ENCODE measurements at places on chromosomes 1 and 21. TPM values are rescaled to one million over a fixed set of nuclear protein-coding genes. Genes with fewer than 3 reads are reported as not detected.

DNA sequence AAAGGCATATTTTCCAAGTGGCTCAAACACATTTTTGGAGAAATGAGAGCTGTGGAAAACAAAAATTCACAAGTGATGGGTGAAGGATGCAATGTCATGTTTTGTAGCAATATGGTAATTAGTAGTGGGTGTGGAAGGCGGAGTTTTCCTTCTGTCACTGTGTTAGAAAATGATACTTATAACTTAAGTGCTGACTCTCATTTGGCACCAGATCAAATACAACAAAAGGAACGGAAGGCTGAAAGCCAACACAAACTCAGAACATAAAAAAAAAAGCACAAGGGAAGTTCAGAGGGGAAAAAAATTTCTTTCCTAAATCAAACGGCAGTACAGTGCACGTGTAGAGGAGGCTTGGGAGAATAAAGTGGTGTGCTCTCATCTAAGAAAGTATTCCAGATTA is at the start of gene TNFSF18:
Gene TNFSF18 (minus strand): TSS at position 77 of the 400 bp plus-strand sequence. CDS start 45 bp downstream, at position 32.
- H3K36me3 ChIP-seq, result no peaks in the 10 kb centered on the region
- H3K4me3 ChIP-seq, result no peak within 1 kb of the TSS
- no peaks in the 10 kb centered on the region for H3K4me1 ChIP-seq
- no peak for DNase-seq
- H3K27ac ChIP-seq, result no peak within 1 kb of the TSS
- H3K27me3 ChIP-seq, result no peaks in the 10 kb centered on the region

GRCh38 chr1:221045842-221046831 is 166.9 kb downstream of the HLX start:
- peak overlapping the region; percentile 56 for H3K27ac ChIP-seq
- DNase-seq, result no peak
- peaks cover 10% of the 10 kb centered on the region for H3K4me1 ChIP-seq
- H3K4me3 ChIP-seq, result no peak overlapping the region
- H3K27me3 ChIP-seq, result no peaks in the 10 kb centered on the region

- DNase-seq, result no peak
- no peaks in the 10 kb centered on the region for H3K36me3 ChIP-seq
- no peaks in the 10 kb centered on the region for H3K27me3 ChIP-seq
- no peak overlapping the region for H3K4me3 ChIP-seq
- H3K27ac ChIP-seq, result no peak overlapping the region
- H3K4me1 ChIP-seq, result no peaks in the 10 kb centered on the region
Measured at GRCh38 chr1:68448365-68448764, 1.4 kb downstream of the RPE65 start.

DNA sequence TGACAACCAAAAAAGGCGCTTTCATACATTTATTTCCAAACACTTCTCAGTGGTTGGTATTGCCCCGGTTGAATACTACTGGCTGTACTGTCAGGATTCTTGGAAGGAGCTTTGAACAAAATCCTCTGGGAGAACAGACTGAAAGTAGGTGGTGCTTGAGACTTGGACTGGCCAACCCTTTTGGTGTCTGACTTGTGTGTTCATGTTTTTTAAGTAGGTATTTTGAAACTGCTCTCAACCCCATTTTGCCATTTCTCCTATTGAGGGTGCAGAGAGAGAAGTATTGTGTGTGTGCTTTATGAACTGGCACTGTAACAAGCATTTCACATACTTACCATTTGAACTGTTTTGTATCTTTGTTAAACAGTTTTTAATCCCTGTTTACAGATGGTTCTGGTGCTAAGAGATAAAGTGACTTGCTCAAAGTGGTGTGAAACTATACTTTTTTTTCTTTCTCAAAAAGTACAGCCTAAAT is 21.2 kb downstream of the ARID1A start:
- no peak for DNase-seq
- H3K4me3 ChIP-seq, result no peak overlapping the region
- peaks cover 52% of the 10 kb centered on the region for H3K4me1 ChIP-seq
- H3K27me3 ChIP-seq, result no peaks in the 10 kb centered on the region

- H3K27me3 ChIP-seq, result no peaks in the 10 kb centered on the region
- H3K27ac ChIP-seq, result no peak overlapping the region
- H3K36me3 ChIP-seq, result no peaks in the 10 kb centered on the region
- no peak overlapping the region for H3K4me3 ChIP-seq
Measured at GRCh38 chr1:58779801-58780382, 4.0 kb downstream of the JUN start.

- no peak within 1 kb of the TSS for H3K4me3 ChIP-seq
- no peaks in the 10 kb centered on the region for H3K36me3 ChIP-seq
- DNase-seq, result no peak
- H3K27ac ChIP-seq, result no peak within 1 kb of the TSS
Measured at GRCh38 chr1:158398818-158399514, at the start of gene OR10T2. OR10T2 (minus strand) TSS chr1:158399466; CDS start chr1:158399466, 0 bp downstream.

DNA sequence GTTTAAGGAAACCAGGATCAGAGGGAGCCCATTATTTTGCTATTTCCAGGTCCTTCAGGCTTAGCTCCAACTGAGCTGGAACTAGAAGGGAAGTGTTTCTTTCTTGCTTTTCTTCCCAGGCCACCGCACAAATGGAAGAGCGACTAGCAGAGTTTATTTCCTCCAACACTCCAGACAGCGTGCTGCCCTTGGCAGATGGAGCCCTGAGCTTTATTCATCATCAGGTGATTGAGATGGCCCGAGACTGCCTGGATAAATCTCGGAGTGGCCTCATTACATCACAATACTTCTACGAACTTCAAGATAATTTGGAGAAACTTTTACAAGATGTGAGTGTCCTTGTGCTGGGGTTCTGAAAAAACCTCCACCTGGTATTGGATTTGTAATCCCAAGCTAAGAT is 121.8 kb downstream of the PIK3R3 start:
- H3K27ac ChIP-seq, result no peak overlapping the region
- no peak overlapping the region for H3K4me3 ChIP-seq

DNA sequence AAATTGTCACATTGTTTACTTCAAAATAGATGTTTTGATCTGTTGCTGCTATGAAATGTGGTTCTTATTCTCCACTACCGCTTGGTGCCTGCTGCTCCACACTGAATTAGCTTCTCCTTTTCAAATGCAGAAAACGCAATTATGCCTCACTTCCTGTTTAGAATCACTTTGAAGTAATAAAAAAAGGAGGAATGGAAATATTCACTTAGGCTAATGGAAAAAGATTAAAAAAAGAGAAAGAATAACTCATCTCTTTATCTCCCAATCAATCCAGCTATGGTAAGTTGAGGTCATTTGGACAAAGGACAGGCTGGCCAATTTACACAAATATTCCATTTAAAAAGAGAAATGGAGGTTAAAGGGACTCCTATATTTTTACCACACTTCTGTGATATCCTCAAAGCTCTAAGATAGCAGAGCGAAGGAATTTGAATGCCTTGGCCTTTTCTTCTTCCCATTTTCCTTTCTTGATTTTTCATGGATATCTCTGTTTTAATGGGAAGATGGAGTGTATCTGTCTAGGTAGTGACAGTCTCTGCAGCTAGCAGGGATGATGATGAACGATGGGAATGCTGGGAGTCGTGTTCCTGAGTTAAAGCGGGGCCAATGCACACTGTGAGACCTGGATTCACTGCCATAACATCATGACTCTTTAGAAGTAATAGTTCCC is 35.7 kb downstream of the RGS5 start:
- H3K27me3 ChIP-seq, result no peaks in the 10 kb centered on the region
- no peaks in the 10 kb centered on the region for H3K4me1 ChIP-seq
- H3K27ac ChIP-seq, result no peak overlapping the region

DNA sequence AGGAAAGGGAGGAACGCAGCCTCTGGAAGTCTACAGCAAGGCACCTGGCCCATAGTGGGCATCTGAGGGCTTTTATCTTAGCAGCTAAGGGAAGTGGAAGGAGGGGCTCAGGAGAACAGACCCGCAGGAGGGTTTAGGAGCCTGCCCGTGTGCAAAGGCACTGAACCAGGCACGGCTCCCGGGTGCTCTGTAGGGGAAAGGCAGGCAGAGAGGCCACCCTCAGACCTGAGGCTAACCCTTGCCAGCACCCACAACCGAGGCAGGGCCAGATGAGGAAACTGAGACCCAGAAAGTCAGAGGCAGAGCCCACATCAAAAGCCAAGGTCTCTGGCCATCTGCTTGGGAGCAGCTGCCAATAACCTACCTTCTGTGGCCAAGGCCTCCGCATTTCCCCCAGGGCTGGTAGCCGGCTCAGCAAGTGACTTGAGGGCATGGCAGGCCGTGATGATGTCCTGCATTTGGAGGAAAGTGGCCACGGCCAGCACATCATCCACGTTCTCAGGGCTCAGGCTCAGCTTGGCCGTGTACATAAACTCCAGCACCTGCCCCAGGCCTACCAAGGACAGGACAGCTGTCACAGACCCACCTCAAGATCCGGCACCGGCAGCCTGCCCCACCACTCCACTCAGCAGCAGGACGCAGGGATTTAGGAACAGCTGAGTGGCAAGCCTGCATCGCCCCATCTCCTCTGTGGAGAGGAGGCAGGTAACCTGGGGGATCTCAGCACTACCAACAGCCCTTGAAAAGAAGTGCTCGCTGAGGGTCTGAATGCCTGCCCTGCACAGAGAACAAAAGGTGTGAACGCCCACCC is 29.1 kb downstream of the ZBTB17 start:
- H3K4me3 ChIP-seq, result no peak overlapping the region
- DNase-seq, result no peak
- H3K27ac ChIP-seq, result no peak overlapping the region
- H3K27me3 ChIP-seq, result no peaks in the 10 kb centered on the region

- no peak overlapping the region for H3K4me3 ChIP-seq
- DNase-seq, result no peak
- H3K4me1 ChIP-seq, result no peaks in the 10 kb centered on the region
- H3K36me3 ChIP-seq, result no peaks in the 10 kb centered on the region
- no peak overlapping the region for H3K27ac ChIP-seq
Measured at GRCh38 chr1:55239548-55239947, 24.4 kb upstream of the USP24 start.

- H3K27me3 ChIP-seq, result no peaks in the 10 kb centered on the region
- DNase-seq, result no peak
- H3K36me3 ChIP-seq, result no peaks in the 10 kb centered on the region
- H3K4me1 ChIP-seq, result no peaks in the 10 kb centered on the region
- H3K4me3 ChIP-seq, result no peak overlapping the region
Measured at GRCh38 chr1:6864166-6864565, 78.9 kb downstream of the CAMTA1 start.

DNA sequence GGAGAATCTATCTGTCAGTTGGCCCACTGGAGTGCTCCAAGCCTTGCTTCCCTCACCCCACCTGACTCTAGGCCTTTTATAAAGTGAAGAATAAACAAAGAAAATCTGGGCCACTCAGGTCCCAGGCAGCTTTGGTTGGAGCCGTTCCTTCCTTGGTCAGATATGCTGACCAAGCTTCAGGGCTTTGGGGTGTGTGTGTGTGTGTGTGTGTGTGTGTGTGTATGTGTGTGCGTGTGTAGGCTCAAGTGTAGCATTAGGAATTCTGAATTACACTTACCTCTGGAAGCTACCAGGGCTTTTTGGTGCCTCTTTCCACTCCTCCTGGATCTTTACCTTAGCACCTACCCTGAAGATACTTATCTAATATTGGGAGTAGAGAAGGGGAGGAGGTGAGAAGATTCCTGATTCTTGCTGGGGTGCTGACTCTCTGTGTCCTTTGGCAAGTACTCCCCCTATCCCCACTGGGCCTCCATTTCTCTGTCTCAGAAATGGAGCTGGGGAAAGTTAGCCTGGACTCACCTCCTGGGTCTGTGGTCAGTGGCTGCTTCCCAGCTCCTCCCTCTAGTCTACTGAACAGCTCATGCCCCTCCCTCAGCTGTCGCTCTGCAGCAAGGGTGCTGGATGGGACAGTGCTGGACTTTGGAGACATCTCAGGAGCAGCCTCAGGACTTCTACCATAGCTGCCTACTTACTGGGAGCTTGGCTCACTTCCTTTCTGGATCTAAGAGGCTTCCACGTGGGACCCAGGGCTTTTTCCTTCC is 10.8 kb downstream of the FOXD2 start:
- peaks cover 63% of the 10 kb centered on the region for H3K27me3 ChIP-seq
- no peak overlapping the region for H3K27ac ChIP-seq
- no peak overlapping the region for H3K4me3 ChIP-seq
- no peak for DNase-seq
- peaks cover 22% of the 10 kb centered on the region for H3K4me1 ChIP-seq

DNA sequence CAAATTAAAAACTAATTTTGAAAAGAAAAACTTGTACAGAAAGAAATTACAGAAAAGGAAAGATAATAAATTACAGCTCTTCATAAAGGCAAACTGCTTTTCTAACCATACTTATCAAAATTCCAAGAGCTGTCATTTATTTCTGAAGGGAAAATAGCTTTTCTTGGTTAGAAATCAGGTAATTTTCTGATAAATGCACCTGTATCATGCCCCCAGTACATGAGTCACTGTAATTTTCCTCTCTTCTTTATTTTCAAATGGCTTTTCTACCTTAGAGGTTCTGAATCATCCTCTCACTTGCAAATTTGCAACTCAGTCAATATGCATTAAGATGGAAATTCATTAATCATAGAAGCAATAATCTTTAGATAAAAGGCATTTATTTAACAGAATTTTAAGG is 100.1 kb downstream of the SLC35F3 start:
- no peak for DNase-seq
- no peak overlapping the region for H3K27ac ChIP-seq
- no peak overlapping the region for H3K4me3 ChIP-seq
- no peaks in the 10 kb centered on the region for H3K27me3 ChIP-seq

- peaks cover 33% of the 10 kb centered on the region for H3K36me3 ChIP-seq
- peaks cover 10% of the 10 kb centered on the region for H3K4me1 ChIP-seq
- no peak overlapping the region for H3K27ac ChIP-seq
- no peak for DNase-seq
Measured at GRCh38 chr1:173995475-173995874, 26.7 kb downstream of the RC3H1 start.

RWDD3 gene
- 15.2 TPM for total RNA-seq

CNR2 gene
- 5.3 TPM for total RNA-seq

DMRTB1 gene
- not detected for total RNA-seq

TEKT2 gene
- 0.35 TPM for total RNA-seq

ZNF593OS gene
- not detected for total RNA-seq

HOOK1 gene
- 3.9 TPM for total RNA-seq

SEC22B gene
- total RNA-seq, result 30.8 TPM

POU3F1 gene
- total RNA-seq, result not detected

EPHA8 gene
- total RNA-seq, result not detected

FAM151A gene
- total RNA-seq, result not detected

C1QB gene
- total RNA-seq, result 1.3 TPM

GPR25 gene
- 2.7 TPM for total RNA-seq

MATN1 gene
- 1.2 TPM for total RNA-seq

SLC44A3 gene
- 0.58 TPM for total RNA-seq

All from natural killer cell (primary cell).